Stimulated activated CD8-positive, alpha-beta memory T cell treated with anti-CD3 and anti-CD28 coated beads, Interleukin-2, amount 100 ng/mL, for 1 hour (primary cell): ENCODE measurements at places on chromosomes 2 and 18.

DNA sequence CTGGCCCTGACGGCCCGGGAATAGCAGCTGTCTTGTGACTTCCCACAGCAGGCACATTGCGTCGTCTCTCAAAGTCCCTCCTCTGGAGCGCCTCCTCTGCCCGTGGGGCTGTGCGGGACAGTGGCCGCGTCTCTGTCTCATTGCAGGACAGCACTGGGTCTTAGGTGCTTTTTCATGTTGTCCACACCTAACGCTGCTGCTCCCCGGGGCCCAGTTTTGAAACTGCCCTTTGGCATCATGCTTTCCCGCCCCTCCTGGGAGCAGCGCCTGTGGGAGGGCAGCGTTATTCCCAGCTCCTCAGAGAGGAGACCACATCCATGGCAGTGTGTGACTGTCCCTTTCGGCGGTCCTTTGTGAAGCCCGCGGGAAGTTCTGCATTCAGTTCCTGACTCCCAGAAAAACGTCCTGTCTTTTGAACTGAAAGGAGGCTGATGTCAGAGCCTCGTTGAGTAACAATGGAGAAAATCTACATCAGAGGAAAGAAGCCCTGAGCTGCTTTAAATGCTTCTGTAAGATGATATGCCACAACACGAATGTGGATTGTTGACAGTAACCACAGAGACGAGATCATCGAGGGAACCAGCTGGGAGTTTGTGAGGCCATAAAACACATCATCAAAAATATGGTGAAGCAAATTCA is 226.0 kb downstream of the FAM210A start:
- no peak for DNase-seq

- DNase-seq = no peak
These were observed 641.9 kb downstream of the CNTNAP5 start for GRCh38 chr2:124666976-124667375.

- DNase-seq = no peak
These were observed 29.7 kb downstream of the NAB1 start for GRCh38 chr2:190678444-190679162.

DNA sequence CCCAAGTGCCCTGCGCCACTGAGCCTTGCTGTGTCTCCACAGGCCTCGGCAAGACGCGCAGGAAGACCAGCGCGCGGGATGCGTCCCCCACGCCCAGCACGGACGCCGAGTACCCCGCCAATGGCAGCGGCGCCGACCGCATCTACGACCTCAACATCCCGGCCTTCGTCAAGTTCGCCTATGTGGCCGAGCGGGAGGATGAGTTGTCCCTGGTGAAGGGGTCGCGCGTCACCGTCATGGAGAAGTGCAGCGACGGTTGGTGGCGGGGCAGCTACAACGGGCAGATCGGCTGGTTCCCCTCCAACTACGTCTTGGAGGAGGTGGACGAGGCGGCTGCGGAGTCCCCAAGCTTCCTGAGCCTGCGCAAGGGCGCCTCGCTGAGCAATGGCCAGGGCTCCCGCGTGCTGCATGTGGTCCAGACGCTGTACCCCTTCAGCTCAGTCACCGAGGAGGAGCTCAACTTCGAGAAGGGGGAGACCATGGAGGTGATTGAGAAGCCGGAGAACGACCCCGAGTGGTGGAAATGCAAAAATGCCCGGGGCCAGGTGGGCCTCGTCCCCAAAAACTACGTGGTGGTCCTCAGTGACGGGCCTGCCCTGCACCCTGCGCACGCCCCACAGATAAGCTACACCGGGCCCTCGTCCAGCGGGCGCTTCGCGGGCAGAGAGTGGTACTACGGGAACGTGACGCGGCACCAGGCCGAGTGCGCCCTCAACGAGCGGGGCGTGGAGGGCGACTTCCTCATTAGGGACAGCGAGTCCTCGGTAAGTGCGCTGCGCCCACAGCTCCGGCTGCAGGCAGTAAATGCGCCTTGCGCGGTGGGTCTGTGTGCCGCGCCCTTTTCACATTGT is 136.8 kb downstream of the NCK2 start:
- no peak for DNase-seq

GRCh38 chr2:33510586-33510968 is 34.1 kb downstream of the RASGRP3 start:
- DNase-seq = no peak

GRCh38 chr2:221807706-221808105 is 235.6 kb upstream of the EPHA4 start:
- DNase-seq = no peak

- no peak for DNase-seq
These were observed 4.4 kb upstream of the SPRED2 start for GRCh38 chr2:65436824-65437221.

- no peak for DNase-seq
These were observed 43.1 kb downstream of the EDAR start for GRCh38 chr2:108945969-108946368.

DNA sequence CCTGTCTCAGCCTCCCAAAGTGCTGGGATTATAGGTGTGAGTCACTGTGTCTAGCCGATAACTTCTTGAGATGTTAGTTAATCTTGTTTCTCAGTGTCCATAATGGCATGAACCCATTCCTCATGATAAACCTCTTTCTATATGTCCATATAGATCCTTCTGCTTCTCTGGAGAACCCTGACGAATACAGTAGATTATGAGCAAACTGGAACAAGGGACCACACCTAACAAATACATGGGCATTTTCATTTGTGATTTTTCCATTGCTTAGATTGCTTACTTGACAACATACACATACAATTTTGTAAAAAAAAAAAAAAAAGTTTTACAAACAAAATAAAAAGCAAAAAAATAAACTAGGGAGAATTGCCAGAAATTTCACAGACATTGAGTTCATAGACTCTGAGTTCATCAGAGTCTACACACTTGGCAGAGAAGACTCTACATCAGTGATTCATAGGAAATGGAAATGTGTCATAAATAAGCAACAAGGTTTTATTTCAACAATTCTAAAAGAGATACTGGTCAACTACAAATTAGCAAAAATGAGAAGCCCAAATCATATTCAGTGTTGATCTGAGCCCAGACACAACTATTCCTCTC is 96.7 kb downstream of the GALR1 start:
- DNase-seq = no peak
